ENCODE measurements at places on chromosomes 16 and 17.

DNA sequence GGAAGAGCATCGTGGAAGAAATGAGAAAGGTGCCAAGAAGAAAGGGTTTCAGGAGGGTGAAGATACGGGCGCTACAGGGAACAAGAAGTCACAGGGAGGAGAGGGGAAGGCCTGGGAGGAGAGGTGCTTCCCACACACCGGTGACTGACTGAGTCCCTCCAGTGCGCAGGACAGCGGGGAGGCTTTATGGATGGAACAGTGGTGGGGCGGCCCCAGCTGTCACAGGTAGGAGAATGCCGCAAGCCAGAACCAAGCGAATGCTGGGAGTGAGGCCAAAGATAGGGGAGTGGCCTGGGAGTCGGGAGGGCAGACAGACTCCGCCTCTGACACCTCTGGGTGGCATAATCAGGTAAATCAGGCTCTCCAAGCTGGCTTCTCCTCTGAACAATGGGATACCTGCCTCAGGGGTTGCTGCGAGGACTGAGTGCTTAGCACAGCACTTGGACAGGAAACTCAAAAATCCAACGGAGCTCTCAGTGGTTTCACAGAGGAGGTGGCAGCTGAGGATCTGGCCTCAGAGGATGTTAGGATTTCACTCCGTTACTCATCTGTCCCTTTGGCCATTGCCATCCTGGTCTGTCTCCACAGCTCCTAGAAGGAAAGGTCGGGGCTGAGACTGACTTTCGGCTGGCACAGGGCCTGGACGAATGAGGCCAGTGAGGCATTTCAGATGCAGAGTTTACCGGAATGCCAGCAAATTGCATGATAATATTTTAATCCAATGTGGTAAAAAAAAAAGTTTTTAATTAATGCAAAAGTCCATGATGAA, 717 bp upstream of the CNP start:
- no peak for DNase-seq

GRCh38 chr16:77696149-77696548, 26.2 kb upstream of the NUDT7 start:
- peak; percentile 70 for DNase-seq

GRCh38 chr16:4900750-4901149, 36.2 kb downstream of the PPL start:
- DNase-seq = no peak

DNA sequence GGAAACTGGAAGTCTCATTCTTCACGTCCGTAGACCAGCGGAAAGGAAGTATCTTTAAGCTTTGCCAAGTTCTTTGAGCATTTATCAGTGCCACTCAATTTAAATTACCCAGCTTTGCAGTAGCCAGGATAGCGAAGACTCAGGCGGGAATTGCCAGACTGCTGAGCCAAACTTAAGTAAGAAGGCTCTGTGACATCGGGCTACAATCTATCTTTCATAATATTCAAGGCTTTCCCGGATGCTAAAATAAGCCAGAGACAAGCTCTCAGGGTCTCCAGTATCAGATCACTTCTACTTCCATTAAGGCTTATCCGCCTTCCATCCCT, 436 bp upstream of the BRIP1 start:
- DNase-seq = no peak

- DNase-seq = no peak
Observed at GRCh38 chr17:17533901-17534441, 37.8 kb upstream of the RASD1 start.

- DNase-seq = no peak
Observed at GRCh38 chr17:51335883-51336822, 75.8 kb downstream of the UTP18 start.

GRCh38 chr16:48081656-48082055, 74.1 kb downstream of the ABCC12 start:
- DNase-seq = no peak

GRCh38 chr17:9977180-9977575, 72.1 kb upstream of the RCVRN start:
- DNase-seq = peak; percentile 30

- no peak for DNase-seq
Observed at GRCh38 chr16:54069601-54070239, 216.9 kb downstream of the IRX3 start.

- peak; percentile 12 for DNase-seq
Observed at GRCh38 chr16:995783-996182, 14.2 kb downstream of the SOX8 start.

DNA sequence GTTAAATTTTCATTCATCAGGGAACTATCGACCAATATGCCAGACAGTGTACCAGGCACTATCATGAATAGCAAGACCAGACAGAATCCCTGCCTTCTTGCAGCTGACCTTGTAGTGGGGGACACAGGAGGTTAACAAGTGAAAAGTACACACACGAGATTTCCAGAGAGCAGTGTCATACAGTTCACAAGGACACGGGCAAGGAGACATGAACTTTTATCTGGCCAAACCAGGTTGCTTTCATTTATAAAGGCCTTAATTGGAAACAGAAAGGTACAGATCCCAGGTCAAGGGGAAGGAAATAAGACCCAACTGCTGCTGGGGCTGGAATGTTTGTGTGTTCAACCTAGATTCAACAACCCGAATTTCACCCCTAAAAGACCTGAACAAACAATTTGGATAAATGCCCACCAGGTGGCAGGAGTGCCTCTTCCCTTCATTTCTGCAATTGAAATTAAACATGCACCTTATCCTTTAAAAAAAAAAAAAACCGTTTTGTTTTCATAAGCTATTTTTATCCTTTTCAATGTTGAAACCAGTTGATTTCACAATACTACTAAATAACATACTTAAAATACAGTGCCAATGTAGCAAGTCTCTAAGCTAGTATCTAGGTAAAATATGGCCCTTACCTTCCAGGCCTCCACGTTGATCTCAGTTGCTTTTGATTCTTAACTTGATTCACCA, 65.9 kb downstream of the EMP2 start:
- DNase-seq = peak; percentile 64

DNA sequence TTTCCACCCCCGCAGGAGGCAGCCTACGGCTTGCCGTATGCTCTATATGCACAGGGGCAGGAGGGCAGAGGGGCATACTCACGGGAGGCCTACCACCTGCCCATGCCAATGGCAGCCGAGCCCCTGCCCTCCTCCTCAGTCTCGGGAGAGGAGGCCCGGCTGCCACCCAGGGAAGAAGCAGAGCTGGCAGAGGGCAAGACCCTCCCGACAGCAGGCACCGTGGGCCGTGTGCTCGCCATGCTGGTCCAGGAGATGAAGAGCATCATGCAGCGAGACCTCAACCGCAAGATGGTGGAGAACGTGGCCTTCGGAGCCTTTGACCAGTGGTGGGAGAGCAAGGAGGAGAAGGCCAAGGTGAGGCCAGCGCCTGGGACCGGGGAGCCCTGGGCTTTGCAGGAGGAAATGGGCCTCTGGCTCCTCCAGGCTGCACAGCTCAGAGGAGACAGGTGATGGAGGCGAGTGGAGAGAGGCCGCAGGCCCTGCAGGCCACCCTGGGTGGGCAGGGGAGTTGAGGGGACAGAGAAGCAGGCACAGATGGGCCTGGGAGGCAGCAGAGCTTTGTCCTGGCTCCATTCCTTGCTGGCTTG, 8.6 kb downstream of the SETD1A start:
- DNase-seq = no peak

DNA sequence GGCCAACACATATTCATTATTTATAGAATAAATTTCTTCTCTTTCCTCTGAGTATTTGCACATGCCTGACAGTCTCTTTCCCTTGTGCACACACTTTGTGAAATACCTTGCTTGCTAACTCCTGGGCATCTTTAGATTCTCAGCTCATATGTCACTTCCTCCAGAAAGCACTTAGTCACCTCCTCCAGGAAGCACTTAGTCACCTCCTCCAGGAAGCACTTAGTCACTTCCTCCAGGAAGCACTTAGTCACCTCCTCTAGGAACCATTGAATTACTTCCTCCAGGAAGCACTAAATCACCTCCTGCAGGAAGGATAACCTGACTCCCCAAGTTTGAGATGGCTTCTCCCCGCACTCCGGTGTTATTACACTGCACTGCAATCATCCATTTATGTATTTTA, 462.5 kb upstream of the EEF2KMT start:
- DNase-seq = peak; percentile 14

- no peak for DNase-seq
Observed at GRCh38 chr16:56939801-56940200, 7.9 kb downstream of the HERPUD1 start.

- peak; percentile 45 for DNase-seq
Observed at GRCh38 chr17:37815536-37815935, 70.7 kb upstream of the HNF1B start.

DNA sequence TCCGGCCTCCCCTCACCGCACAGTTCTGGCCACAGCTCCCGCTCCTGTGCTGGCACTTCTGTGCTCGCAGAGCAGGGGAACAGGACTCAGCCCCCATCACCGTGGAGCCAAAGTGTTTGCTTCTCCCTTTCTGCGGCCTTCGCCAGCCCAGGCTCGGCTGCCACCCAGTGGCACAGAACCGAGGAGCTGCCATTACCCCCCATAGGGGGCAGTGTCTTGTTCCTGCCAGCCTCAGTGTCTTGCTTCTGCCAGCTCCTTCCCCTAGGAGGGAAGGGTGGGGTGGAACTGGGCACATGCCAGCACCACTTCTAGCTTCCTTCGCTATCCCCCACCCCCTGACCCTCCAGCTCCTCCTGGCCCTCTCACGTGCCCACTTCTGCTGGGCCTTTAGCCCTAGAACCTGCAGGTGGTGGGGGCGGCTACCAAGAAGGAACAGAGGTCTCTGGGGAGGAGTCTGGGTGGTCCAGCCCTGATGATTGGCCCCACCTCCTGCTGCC, 645 bp upstream of the ELMO3 start:
- peak; percentile 48 for DNase-seq

GRCh38 chr16:46961373-46962353, 11.8 kb downstream of the DNAJA2 start:
- peak; percentile 64 for DNase-seq
